Activated T-cell treated with anti-CD3 and anti-CD28 coated beads, Interleukin-2, amount 50 U/mL, for 72 hours (primary cell): ENCODE measurements at places on chromosomes 3 and 15.

- no peak for DNase-seq
Measured at GRCh38 chr3:61736506-61736905, 175.1 kb downstream of the PTPRG start.

- DNase-seq, result peak; percentile 43
Measured at GRCh38 chr15:68843425-68844311, 23.0 kb upstream of the ANP32A start.

- DNase-seq, result no peak
Measured at GRCh38 chr15:42456971-42457370, 34.0 kb downstream of the ZNF106 start.

DNA sequence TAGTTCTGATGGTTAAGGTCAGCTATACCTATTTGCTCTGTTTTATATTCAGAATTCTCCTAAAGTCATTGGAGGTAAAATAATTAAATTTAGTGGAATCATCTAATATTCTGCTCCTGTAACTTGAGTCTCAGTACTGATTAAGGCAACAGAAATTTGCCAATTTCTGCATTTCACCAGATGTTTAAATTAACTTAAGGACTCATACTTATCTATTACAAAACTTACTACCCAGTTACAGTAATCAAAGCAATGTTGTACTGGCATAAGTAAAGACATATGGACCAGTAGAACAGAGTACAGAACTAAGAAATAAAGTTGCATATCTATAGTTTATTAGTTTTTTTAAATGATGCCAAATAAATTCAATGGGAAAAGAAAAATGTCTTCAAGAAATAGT, 1043.8 kb downstream of the OTOL1 start:
- DNase-seq, result no peak

- DNase-seq, result no peak
Measured at GRCh38 chr3:81829937-81830336, 68.5 kb upstream of the GBE1 start.

DNA sequence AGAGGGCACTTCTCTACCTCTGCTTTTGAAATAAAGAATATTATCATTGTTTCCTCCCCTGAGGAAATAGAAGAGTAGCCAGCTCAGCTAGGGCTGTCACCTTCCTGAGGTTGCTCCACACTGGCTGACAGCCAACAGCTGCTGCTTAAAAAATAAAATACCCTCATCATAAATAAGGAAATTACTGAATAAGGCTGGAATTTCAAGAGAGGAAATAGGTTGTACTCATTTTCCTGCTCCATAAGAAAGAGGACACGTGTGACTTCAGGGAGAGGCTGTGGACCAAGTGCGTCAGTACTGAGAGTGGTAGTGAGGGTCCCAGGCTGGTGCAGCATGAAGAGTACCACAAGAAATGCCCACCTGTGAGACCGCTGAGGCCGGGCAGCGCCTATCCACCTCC, 8.1 kb upstream of the C2CD4B start:
- DNase-seq, result no peak

DNA sequence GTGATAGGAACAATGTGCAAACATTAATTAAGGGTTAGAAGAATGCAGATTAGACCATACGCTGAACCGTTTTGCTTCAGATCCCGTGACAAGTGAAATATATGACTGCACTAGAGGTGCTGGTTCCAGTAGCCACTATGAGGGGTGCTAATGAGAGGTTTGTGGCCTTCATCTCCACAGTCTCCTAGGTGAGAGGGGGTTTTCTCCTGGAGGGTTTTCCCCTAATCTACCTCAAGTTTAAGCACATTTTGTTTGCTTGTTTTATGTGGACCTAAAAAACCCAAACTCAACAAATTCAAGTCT, 13.7 kb upstream of the SHF start:
- no peak for DNase-seq

- DNase-seq, result no peak
Measured at GRCh38 chr3:106018929-106019550, 150.2 kb upstream of the CBLB start.

DNA sequence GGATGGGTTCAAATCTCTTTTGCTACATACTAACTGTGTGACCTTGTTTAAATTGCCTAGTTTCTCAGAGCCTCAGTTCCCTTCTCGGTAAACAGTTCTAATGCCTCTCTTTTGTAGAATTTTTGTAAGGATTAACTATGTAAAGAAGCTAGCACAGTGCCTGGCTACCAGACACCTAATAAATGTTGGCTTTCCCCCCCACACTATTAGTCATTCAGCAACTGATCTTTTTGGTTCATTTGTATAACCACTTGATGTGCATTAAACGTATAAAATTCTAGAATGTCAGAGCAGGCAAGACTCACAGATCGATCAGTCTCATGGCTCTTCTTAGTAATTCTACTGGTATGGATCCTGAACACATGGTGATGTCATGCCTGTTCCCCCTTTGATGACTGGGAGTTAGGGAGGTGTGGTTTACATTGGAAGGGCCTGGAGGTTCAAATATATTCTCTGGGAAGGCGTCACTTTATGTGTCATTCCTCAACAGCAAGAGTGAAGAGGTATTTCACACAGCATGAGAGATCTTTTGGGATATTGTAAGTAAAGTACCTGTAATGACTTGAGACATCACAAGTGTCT, 6.5 kb downstream of the TAGLN3 start:
- no peak for DNase-seq

DNA sequence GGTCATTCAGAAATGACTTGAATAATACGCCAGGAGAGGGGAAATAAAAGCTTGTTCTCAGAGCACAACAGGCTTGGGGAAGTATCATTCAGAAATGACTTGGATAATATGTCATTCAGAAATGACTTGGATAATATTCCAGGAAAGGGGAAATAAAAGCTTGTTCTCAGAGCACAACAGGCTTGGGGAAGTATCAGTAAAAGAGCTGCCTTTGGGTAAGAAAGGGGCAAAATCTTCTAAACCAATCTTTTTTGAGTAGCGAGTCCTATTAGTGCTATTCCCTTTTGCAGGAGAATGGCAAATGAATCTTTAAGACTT, 20.9 kb downstream of the GABRR3 start:
- DNase-seq, result no peak

DNA sequence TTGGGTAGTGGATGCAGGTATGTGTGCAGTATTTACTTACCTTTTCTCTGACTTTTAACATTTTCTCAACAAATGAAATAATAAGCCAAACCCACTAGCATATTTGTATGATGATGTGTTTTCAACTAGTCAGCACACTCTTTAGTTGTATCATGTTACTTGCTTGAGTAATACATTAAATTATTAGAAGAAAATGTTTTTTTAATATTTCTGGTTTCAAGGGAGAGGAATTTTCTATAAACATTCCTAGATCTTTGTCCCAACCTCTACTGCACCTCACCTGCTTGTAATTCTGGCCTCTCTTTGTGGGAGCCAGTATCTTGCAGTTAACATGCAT, 161.8 kb upstream of the CBLB start:
- DNase-seq, result no peak

DNA sequence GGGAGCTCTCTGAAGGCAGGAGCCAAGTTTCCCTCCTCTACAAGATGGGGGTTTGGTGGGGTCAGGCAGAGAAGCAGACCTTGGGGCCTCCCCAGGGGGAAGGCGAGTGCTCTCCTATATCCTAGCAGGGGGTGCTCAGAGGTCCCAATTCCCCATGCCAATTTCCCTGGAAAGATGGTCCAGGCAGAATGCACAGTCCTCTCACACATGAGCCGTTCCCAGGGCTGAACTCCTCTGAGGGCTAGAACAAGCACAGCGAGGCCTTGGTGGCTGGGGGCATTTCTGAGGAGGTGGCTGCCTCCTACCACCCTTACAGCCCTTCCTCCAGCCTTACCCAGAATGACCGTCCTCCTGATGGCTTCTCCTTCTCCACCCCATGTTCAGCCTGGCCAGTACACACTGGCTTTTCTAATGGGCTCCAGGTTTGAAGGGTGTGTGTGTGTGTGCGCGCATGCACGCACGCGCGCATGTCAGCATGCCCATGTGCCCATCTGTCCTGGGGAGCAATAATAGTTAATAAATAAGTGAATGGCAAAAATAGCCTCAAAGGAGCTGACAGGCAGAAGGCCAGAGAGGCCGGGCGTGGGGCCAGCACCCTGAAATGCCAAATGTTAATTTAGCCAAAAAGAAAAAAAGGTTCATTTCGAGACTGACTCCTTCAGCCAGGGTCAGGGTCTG, 24.4 kb downstream of the ADCY5 start:
- no peak for DNase-seq

GRCh38 chr3:47036145-47036544, 56.7 kb downstream of the NBEAL2 start:
- DNase-seq, result no peak

- no peak for DNase-seq
Measured at GRCh38 chr15:63072809-63073277, 30.3 kb downstream of the TPM1 start.

DNA sequence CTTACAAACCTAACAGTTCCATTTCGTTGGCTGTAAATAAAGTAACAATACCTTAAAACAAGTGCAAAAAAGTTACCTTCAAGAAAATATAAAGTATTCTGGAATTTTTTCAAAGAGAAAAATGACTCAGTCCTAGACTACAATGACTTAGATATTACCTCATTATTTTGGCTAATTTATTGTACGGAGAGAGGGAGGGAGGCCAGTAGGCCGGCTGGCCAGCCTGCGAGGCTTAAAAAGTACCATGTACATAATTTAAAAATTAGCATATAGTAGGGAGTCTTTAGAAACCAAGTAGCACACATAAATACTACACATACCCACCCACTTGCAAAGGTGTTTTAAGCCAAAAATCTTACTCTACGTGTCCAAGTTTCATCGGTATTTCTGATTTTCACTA, 41.9 kb upstream of the MAP4 start:
- DNase-seq, result no peak

DNA sequence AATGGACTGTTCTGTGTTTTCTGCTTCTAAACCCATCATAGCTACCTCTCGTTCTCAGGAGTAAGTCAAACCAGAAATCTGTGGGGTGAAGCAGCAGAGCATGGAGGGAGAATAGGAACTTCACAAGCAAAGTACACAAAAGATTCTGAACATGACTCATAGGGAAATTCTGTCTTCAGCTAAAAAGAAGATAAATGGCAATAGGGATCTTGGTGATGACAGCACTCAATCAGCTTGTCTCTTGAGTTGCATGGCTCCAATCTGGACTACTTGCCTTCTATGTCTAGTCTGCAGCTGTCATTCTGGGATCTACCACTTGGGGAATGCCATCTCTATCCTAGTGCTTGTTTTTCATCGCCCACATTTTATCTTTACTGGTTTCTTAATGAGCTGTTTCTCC, 13.5 kb upstream of the GRAMD1C start:
- DNase-seq, result no peak

- no peak for DNase-seq
Measured at GRCh38 chr3:125125821-125126245, 70.0 kb upstream of the HEG1 start.

DNA sequence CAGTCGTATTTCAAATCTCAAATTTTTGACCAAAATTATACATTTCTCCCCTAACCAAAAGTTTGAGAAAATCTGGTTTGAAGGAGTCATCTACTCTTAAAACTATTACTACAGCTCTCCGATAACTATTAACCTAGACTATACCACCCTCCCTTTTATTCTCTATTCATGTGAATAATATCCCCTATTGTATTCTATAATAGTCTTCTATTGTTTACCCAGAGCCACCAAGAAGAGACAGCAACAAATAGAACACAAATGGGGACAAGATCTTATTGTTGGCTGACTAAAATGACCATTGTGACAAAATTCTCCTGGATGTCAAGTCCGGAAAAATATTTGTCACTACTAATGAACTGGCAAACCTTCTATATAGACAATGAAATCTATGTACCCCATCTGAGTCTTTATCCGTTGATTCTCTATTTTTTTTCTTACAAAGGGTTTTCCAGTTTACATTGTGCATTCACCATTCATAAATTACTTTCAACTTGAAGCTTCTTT, 618.0 kb downstream of the CADM2 start:
- no peak for DNase-seq

- no peak for DNase-seq
Measured at GRCh38 chr15:31577108-31577507, 250.5 kb downstream of the KLF13 start.

DNA sequence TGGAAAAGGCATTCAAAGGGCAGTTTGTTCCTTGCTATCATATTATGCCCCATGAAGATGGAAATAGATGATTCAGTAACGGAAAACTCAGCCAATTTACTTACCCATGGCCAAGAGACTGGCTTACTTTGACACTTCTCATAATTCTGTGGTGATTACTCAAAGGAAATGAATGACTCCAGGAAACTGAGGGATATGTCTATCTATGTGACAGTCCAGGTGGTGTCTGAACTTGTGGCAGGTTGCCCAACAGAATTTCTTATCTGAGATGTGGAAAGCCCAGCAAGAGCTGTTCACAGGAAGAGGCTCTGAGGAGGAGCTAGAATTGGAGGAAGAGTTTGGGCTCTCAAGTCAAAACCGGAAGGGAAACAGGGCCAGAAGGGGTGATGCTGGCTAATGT, 91.2 kb downstream of the KCNAB1 start:
- no peak for DNase-seq

- no peak for DNase-seq
Measured at GRCh38 chr3:160135851-160136250, 89.4 kb upstream of the C3orf80 start.

DNA sequence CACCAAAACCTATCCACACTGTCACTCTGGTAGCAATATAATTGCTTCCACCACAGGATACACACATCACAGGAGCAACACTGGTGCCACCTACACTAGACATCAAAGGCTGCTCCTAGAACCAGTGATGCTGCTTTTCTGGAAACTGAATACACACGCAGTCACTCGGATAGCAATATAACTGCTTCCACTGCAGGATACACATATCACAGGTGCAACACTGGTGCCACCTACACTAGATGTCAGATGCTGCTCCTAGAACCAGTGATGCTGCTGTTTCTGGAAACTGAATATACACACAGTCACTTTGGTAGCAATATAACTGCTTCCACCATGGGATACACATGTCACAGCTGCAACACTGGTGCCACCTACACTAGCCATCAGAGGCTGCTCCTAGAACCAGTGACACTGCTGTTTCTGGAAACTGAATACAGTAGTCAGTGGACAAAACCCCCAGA, 6.9 kb upstream of the TNFSF10 start:
- DNase-seq, result peak; percentile 37

DNA sequence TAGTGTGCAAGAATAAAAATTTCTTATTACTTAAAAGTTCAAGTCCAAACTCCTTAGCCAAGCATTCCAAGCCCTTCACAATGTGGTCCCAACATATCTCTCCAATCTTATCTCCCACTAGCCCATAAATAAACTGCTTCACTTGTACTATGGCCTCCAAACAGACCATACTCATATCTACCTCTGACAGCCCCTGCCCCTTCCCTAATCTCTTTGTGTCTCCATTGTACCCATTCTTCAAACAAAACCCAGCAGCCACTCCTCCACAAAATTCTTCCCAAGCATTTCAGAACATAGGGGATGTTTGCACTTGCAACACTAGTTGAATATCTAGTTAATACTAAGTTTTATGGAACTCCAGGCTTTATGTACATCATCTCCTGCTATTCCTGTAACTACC, 30.5 kb downstream of the LCMT2 start:
- DNase-seq, result no peak
